ENCODE measurements at places on chromosomes 7 and 10.

DNA sequence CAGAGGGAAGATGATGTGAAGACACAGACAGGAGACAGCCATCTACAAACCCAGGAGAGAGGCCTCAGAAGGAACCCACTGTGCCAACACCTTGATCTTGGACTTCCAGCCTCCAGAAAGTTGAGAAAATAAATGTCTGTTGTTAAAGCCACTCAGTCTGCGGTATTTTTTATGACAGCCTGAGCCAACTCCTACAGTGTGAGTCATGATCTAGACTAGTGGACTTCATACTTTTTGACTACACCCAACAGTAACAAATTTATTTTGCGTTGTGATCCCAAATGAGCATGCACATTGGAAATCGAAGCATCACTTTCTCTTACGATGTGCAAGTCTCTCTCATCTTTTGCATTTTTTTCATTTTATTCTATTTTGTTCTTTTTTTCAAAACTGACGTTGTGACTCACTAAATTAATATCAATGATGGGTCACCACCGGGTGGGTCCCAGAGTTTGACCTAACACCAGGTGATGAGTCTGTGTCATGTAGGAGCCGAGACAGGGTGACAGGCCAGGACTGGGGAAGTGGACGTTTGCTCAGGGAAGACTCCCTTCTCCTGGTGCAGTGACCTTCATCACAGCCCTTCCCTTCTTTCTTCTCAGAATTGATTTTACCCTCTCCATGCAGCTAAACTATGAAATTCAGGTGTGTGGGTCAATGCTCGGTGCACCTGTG, 28.9 kb downstream of the PHYH start:
- no peak for DNase-seq

DNA sequence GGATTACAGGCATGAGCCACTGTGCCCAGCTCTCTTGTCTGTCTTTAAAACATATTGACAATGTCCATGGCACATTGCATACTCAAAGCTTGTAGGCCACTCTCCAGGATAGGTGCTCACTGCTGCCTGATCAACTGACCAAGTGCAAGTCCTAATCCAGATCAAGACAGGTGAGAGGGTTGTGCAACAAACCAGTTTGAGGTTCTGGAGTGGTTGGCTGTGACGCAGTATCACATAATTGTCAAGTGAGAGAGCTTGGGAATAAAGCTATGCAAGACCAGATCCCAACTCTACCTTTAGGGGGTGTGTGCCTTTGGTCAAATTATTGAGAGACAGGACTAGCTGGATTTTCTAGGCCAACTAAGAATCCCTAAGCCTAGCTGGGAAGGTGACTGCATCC, 43.0 kb upstream of the OPN4 start:
- DNase-seq = no peak

DNA sequence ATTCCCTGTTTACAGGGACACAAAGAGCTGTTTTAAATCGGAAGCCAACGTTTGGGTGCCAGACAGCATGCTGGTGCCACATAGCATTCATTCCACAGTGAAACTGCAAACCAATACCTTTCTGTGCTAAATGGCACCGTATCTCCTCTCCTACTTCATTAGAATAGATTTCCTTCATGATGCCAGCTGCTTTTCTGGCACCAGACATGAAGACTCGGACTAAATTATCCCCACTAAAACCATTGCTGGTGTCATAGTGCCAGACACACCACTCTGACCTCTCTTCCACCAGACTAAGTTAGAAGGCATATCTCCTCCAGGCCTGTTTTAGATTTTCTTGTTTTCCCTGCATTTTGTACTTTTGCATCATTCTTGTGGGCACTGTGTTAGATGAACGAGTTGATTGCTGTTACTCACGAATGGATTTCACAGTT, 155.1 kb downstream of the ETV1 start:
- no peak for DNase-seq

DNA sequence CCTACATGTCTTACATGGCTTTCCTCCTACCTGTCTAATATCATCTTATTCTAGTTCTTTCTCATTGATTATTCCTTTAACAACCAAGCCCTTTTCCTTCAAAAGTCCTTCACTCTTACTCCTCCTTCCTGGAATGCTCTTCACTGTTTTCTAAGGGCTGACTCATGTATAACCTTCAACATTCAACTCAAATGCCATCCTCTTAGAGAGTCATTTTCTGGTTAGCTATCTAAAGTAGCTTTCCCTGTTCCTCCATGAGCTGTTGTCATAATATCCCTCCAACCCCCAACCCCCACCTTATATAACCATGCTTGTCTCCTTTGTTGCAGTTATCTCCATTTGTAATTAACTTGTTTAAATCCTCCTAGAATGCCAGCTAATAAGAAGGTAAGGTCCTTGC, 286.8 kb downstream of the ADK start:
- no peak for DNase-seq

DNA sequence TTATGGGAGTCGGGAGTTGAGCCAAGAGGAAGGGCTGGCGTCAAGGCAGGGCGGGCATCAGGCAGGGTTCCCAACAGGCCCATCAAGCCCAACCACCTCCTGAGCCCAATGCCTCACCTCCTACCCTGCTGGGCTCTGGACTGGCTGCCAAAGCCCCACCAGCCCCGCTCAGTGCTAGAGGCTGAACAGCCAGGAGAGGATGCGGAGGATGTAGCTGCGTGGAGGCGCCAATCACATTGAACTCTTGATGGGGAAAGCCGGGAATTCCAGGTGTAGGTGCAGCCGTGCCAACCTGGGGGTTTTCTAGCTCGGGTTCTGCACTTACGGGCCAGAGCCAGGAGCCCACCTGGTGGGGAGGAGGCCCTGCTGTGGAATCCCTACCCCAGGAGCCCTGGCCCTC, 12.9 kb downstream of the ATP5MF start:
- DNase-seq = no peak

- peak; percentile 40 for DNase-seq
These were observed 79.1 kb downstream of the PRTFDC1 start for GRCh38 chr10:24873281-24873683.

GRCh38 chr10:120578890-120579289, 121.9 kb downstream of the PLPP4 start:
- DNase-seq = no peak

DNA sequence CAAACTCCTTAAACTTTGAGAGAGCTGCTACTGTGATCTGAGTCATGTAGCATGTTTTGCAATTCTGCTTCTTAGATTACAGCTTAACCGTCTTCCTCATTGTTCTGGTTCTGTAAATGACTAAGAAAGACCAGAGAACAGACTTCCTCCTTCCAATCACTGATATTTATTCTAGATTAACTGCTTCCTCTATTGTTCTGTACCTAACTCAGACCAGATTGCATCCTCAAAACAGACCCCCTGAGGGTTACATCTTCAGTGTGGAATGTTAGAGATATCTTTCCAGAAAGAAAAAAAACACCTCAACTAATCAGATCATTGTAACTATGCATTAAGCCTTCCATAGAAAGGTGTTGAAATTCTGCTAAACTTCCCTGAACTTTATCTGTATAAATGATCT, 5.7 kb upstream of the PIP start:
- no peak for DNase-seq

- no peak for DNase-seq
These were observed 120.3 kb upstream of the PTPRZ1 start for GRCh38 chr7:121752706-121753105.

GRCh38 chr10:2680821-2681220, 386.5 kb upstream of the PFKP start:
- no peak for DNase-seq

- no peak for DNase-seq
These were observed 99.0 kb upstream of the GATA3 start for GRCh38 chr10:7955446-7955845.

GRCh38 chr10:75165684-75166622, 44.6 kb upstream of the VDAC2 start:
- no peak for DNase-seq

- DNase-seq = peak; percentile 26
These were observed 52.2 kb downstream of the PWWP2B start for GRCh38 chr10:132449051-132449810.

- DNase-seq = no peak
These were observed 48.7 kb downstream of the VIPR2 start for GRCh38 chr7:159095979-159096411.

DNA sequence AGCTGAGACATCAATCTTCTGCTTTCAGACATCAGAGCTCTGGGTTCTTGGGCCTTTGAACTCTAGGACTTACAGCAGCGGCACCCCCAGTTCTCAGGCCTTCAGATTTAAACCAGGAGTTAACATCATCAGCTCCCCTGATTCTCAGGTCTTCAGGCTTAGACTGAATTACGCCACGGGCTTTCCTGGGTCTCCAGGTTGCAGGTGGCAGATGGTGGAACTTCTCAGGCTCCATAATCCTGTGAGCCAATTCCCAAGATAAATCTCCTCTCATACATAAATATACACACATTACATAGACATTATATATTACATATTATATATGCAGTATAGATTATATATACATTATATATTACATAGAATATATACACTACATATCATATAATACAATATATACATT, 408.9 kb upstream of the AUTS2 start:
- no peak for DNase-seq

DNA sequence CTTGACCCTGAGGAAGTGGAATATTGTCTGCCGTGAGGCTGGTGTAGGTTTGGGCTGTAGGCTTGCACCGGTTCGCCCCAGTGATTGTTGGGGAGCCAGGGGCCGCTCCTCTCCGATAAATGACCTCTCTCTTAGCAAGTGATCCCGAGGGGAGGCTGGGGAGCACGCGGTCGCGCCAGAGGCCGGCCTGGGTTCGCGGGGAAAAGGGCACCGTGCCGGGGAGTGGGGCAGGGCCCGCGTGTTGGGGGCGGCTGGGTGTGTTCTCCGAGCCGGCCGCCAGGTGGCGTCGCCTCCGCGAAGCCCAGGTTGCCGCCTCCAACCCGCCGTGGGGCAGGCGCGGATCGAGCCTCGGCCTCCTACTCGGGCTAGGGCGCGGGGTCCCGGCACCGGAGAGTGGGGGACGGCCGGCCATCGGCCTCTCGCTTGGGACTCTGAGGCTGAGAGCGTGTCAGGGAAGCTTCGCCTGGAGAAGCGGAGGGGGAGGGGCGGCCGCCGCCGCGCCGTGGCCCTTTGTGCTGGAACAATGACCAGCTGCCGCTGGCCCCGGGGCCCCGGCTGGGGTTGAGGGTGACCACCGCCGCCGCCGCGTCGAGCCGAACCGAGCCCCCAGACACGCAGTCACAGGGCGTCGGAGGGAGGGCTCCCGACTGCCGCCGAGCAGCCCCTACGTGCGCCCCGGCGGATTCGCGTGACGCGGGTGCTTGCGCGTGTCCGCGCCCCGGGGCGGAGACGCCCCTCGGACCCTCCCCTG, 442 bp upstream of the LZTS2 start:
- DNase-seq = peak; percentile 90

- DNase-seq = no peak
These were observed 10.3 kb downstream of the PWWP2B start for GRCh38 chr10:132407243-132407746.

GRCh38 chr7:22717760-22718159, 9.2 kb upstream of the IL6 start:
- no peak for DNase-seq

DNA sequence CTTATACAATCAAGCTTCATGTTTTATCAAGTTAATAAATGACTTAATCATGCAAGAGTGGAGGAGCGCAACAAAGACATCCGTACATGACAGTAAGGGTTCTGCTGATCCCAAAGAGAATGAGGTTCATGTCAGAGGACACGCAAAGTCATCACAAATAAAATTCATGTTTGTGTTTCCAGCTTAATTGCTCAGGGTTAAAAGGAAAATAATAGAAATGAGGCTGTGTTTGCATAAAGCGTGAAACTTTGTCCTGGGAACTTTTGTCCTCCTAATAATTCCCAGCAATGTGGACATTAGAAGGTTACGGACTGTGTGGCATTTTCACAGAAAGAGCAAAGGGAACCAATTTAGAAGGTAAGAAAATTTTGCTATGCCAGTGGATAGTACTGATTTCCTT, 237.3 kb downstream of the INHBA start:
- DNase-seq = no peak

DNA sequence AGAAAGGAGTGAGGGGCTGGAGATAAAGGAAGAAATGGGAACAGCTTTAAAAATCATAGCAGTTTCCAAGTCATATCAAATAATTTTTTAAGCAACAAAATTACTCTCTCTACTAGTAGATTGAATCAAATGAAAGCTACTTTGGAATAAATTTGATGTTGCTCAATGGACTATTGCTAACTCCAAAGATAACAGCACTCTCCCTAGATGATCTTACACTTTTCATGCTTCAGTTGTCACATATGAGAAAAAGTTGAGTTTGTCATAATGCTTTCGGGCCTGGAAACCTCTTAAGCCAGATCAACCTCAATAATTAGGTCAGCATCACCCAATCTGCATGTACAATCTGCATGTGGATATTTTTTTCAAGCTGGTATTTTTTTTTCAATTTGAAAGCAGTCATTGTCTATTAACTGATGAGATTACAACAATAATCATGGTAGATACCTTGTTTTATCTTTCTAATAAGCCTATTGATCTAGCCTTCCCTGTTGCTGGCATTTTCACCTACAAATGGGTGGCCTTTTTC, 31.3 kb downstream of the LIPJ start:
- DNase-seq = no peak

DNA sequence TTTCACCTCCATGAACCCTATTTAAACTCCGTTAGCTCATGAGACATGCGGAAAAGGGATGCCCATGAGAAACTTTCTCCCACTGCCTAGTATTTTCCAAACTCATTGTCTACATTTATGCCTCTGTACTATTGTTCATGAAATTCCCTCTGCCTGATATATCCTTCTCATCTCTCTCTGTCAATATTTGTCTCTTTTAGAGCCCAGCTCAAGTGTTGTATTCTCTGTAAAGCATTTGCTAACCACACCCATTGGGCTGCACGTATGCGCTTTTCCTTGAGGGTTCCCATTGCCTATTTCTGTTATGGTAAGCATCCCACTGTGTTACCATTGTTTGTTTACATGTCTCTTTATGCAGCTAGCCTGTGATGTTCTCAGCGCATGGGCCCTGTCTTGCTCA, 211.4 kb downstream of the MDFIC start:
- no peak for DNase-seq

DNA sequence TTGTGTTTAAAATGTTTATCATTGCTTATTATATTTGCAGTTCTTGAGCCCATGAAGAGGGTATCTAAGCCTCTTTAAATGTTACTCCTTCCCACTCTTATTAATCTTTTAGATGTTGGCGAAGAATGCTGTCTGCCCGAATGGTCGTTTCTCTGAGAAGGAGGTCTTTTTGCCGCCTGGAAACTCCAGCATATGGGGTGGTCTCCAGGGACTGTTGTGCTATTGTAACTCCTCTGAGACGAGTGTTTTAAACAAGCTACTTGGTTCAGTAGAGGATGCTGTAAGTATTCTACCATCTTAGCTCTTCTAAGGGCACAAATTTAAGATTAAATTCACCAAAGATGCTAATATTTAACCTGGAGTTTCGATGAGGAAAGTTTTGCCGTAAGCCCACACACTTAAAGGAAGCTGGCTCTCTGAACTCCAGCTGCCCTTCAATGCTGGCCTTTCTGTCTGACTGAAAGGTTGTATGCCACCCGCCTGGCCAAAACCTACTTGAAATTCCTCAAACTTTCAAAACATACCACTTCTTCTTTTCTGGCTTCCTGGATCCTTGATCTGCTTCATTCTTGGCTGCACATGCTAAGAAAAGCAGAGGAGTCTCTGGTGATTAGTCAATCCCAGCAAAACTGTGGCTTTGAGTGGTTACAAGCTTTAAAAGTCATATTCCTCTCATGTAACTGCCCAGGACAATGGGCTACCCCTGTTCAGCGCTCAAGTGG, 74.7 kb downstream of the ABCA13 start:
- DNase-seq = no peak
